NCI-H1048 (cell line): ENCODE measurements at places on chromosomes 7 and 10.

DNA sequence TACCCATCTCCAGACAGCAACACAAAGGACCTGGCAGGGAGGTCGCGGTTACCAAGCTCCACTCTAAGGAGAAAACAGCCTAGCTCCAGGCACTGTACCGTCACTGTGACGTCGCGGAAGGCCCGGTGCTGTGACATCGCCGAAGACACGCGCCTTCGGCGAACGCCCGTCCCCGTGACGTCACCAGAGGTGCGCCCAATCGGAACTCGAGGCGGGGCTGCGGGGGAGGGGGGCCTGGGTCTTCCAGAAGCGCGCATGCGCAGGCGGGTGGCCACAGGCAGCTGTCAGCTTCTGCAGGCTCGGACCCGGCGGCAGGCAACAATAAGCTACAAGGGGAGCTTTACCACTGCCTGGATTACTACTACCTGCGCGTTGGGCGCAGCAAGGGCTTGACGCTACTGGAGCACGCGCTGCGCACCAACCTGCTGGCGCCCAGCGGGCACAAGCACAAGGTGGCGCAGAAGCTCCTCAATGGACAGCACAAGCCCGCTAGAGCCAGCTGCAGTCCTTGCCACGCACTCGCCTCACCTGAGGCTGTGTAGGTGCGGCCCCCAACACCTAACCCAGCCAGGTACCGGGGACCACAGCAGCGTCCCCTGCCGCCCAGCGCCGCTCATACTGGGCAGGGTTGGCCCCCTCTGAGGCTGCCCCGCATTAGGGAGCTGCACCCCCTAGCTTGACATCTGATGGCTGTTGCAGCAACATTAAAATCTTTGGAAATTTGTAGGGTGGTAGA is 208.4 kb downstream of the TPST1 start:
- peak; percentile 47 for DNase-seq

GRCh38 chr10:31754803-31755624 is 173.6 kb downstream of the ARHGAP12 start:
- no peak for DNase-seq

GRCh38 chr7:15248514-15248913 is 313.3 kb downstream of the AGMO start:
- DNase-seq, result no peak

- no peak for DNase-seq
These were observed 21.9 kb downstream of the CACNB2 start for GRCh38 chr10:18162021-18162627.

DNA sequence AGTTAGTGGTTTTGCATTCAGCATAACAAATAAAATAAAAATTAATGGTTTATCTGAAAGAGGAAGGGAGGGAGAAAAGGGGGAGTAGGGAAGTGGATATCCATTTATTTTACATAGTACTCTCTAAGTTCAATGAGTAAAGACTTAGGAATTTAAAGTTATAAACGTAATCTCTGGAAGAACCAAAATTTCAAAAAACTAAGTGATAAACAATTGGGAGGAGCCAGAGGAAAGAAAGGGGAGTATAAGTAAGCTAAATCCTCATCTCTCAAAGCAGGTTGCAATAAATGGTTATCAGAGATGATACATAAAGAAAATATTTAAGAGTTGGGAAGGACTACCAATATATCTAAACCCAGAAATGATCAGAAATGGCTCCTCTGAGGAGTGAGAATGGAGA is 46.4 kb downstream of the ANK3 start:
- DNase-seq, result no peak

GRCh38 chr7:154886591-154886990 is 116.3 kb downstream of the PAXIP1 start:
- no peak for DNase-seq

GRCh38 chr10:126302826-126303665 is 85.2 kb downstream of the ADAM12 start:
- DNase-seq, result no peak

DNA sequence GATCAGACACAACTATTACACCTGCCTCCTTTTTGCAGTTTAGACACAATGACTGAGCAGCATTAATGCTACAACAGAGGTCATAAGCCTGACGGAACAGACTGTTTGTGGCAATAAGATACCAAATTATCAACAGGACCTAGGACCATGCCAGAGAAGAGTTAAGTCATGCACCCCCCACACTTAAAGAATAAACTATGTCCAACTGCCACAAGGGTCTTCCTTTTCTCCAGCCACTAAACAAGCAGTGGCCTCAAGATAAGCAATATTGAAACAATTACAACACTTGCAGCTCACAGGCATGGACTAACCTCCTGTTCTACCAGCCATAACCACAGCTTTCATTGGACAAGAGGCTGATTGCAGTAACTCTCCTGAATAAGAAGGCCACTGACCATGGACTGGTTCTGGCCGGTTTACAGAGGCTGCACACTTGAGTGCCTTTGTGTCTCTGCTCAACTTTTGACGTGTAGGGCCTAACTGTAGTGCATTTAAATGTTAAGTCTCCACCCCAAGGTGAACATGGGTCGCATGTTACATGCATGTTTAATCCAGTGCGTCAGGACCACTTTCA is 104.4 kb downstream of the STRA8 start:
- no peak for DNase-seq

- no peak for DNase-seq
These were observed 27.9 kb downstream of the MYPN start for GRCh38 chr10:68137171-68137570.

DNA sequence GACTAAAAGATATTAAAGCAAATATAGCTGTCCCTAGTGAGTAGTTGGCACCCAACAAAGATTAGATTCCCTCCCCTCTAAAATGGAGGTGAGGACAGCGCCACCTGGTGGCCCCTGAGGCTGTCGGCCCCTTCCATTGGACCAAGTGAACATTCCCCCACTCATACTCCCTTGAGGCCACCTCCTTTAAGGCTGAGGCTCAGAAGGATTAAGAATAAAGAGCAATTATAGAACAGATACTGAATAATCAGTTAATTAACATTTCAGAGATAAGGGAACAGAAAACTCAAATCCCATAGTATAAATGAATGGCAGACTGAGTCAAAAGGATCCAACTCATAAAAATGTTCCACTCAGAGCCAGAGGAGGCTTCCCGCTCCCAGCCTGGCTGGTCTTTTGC is 130.4 kb upstream of the GHITM start:
- DNase-seq, result no peak

- no peak for DNase-seq
These were observed 25.5 kb downstream of the KLHDC10 start for GRCh38 chr7:130095812-130096211.

DNA sequence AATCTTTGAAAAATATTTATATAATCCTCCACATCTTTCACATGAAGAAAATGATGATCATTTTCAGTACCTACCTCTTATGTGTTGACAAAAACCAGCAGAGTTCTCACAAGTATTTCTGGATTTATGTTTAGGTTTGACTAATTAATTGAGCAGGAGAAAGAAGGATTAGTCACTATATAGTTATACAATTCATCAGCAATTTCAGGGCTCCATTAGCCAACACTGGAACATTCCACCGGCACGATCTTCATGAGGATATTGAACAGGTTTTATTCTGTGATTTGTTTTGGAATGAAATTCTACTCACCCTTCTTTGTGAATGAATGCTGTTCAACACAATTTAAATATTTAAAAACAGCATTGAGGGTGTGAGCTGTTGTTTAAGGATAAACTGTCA is 163.2 kb downstream of the SEM1 start:
- no peak for DNase-seq

DNA sequence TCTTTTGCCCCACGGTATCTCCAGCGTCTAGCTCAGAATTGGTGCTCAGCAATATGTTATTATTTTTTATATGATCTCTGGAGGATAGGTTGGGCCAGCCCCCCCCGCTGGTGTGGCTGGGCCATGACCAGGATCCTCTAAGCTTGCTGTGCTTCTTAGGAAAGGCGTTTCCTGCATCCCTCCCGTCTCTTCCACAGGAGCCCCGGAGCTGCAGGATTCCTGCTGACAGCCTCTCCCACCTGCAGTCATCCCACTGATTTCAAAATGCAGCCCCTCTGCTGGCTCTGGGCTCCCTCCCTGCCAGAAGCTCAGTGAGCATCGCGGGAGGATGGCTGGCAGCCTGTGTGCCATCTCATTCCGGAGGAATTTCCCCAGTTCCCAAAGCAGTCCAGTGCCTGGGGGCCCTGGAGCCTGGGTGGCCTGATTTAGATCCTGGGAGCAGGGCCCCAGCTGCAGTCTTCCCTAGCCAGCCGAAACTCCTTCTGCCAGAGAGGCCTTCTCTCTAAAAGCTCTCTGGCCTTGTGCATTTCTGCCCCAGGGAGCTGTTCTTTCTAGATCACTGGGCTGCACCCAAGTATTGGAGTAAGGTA is 21.8 kb upstream of the GOLGA7B start:
- DNase-seq, result no peak

DNA sequence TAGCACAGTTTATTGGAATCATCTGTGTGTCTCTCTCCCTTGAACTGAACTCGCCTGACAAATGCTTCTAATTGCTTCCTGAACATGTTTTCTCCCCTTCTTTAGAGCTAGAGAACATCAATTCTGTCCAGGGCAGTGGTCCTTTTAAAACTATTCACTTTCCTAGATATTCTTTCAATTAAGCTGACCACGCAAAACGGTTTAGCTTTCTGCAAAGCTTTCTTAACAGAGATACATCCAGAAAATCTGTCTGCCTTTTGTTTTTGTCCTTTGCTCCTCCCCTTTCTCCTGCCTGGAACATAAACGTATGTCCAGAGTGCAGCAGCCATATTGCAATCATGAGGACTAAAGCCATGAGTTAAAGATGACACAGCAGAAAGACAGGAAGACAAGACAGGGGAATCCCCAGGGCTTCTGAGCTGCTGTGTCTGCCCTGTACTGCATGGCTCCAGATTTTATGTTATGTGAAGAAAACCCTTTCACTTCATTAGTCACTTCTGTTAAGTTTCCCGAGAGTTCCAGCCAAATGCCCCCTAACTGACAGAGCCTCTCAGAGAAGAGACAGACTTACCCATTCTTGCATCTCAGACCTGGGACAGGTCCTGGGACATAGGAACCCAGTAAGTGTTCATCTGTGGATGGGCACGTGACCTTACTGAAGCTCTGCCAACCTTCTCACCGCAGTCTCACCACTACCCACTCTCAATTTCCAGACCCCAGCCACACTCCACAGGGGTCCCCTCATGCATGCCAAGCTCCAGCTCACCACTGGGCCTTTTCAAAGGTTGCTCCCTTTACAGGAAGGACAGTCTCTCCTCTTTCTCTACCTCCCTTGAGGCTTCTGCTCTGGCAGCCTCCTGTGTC is 35.0 kb upstream of the CPXM2 start:
- no peak for DNase-seq

GRCh38 chr10:110827410-110827809 is 44.3 kb upstream of the PDCD4 start:
- DNase-seq, result no peak

GRCh38 chr10:124378881-124379471 is 39.7 kb downstream of the OAT start:
- no peak for DNase-seq

DNA sequence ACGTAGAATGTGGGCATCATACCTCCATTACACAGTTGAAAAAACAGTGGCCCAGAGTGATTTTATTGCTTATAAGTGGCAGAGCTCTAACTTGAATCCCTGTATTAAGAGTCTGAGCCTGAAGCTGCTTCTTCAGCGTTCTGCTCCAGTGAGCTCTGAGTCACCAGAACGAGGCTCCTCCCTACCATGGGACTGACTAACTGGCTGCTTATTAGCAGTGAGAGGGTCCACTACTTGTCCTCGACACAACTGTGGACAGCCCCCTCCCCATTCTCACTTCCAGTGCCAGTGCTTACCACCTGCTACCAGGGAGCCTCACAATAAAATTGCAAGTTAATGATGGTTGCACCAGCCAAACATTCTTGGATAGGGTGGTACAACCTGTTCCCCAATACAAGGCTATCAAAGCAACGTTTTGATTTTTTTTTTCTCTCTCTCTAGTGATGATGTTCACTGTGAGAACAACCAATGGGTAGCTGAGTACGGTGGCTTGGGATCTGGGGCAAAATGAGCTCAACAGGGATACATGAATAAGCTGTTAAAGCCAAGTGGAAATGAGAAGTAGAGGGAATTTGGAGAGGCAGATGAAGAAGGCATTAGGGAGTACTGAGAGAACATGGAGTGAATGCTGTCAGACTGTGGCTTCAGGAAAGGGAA is 2.7 kb upstream of the NRG3 start:
- DNase-seq, result no peak

GRCh38 chr7:122304319-122304975 is at the start of gene FEZF1:
Gene FEZF1 (minus strand): TSS chr7:122304750. CDS start chr7:122304437, 313 bp downstream.
- no peak for DNase-seq

GRCh38 chr10:62183442-62183841 is 85.2 kb downstream of the RTKN2 start:
- no peak for DNase-seq

- DNase-seq, result no peak
These were observed 56.7 kb downstream of the NSUN6 start for GRCh38 chr10:18594574-18595156.

GRCh38 chr10:56547163-56547562 is 186.1 kb upstream of the ZWINT start:
- no peak for DNase-seq

- no peak for DNase-seq
These were observed 163.3 kb downstream of the USP6NL start for GRCh38 chr10:11448190-11448544.

- no peak for DNase-seq
These were observed 162.3 kb upstream of the NPS start for GRCh38 chr10:127386606-127387327.

DNA sequence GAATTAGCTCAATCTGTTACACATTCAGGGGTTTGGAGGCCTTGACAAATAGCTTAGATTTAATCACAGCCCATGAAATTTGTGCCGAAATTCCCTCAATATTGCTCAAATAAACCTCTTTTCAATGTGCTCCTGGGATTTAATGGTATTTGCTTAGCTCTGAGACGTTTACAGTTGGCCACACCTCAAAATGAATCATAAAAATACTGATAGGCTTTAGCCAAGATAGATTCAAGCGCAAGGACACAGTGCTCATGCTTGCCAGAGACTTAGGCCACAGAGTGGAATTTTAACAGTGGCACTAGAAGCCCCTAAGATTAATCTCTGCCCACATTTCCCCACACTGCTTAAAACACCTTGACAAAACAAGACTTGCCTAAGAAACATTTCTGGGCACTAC is 2.3 kb upstream of the SEMA3C start:
- no peak for DNase-seq

DNA sequence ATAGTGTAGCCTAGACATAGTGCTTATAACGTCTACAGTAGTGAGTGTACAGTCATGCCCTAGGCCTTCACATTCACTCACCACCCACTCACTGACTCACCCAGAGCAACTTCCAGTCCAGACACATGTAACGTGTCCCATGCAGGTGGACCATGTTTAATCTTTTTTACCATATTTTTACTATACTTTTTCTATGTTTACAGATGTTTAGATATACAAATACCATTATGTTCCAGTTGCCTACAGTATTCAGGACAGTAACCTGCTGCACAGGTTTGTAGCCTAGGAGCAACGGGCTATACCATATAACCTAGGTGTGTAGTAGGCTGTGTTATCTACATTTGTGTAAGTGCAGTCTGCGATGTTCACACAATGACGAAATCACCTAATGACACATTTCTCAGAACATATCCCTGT is 11.0 kb downstream of the MPP7 start:
- DNase-seq, result no peak

DNA sequence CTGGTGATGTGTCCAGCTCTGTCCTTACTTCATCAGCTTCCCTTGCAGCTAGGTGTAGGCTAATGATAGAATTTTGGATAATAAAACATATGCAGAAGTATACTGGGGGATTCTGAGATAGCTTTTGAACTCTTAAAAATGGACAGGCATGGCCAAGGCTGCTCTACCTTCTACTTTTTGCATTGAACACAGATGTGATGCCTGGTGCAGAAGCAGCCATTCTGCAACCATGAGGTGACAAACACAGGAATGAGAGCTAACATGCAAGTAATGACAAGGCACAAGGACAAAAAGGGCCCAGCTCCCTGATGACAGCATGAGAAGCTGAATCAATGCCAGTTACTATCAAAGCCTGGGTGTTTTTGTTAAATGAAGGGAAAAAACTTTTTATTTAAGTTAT is 686.5 kb upstream of the AUTS2 start:
- no peak for DNase-seq
